AG08395 (cell line): ENCODE measurements at places on chromosomes 12 and 14.

GRCh38 chr12:63893170-63893569 lies 48.7 kb downstream of the SRGAP1 start:
- no peak for DNase-seq

DNA sequence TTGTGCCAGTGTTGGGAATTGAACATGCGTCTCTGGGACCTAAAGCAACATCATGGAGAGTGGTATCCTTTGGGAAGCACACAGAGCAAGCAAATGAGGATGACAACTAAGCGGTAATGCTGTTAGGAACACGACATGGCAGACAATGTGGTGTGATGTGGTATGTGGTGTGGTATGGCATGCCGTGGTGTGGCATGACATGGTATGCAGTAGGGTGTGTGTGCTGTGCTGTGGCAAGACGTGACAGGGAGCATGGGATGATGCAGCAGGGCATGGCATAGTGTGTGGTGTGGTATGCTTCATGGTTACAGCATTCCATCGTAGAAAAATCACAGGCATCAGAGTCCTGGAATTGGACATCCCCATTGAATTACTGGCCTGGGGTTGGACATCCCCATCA lies 108.7 kb downstream of the RTN1 start:
- DNase-seq, result no peak

DNA sequence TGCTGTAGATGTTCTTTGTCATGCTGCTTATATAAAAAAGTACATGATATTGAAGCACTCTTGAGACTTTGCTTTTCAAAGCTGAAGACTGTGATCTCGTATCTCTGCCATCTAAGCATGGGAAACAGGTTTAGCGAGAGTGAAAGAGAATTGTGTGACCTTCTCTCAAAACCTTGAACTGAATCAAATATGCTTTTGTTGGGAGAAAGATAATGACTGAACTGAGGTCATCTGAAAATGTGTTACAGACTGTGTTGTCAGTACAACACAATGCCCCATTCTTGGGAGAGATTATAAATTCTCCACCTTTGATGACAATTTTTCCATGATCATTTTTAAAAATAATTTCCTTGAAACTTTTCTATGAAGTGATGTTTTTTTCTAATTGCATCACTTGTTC lies 272.1 kb upstream of the SEL1L start:
- no peak for DNase-seq

GRCh38 chr14:76386944-76387782 lies 11.2 kb downstream of the ESRRB start:
- DNase-seq, result peak; percentile 87

DNA sequence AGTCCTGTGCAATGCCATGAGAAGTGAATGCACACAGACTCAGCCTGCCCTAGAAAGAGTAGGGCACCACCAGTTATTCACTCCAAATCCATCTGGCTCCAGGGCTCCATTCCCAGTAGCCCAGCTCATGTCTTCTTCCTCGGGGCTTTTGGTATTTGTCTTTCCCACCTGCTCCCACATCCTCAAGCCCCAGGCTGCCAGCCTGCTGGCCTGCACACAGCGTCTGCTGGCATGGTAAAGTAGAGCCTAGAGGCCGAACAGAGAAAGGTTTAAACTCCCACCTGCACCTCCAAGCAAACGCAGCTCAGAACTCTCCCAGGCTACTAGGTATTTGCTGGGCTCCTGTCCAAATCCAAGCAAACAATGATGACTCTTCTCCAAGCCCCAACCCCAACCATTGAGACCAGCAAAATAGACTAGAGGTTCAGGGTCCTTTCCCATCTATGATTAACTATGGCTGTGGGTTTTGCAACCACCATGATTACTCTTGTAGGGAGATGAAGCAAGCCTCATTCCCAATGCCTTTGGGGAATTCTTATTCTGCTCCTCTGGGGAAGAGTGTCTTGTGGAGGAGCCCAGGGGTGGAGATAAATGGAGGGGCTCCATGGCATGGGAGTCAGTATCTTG lies 5.2 kb upstream of the VDR start:
- no peak for DNase-seq

DNA sequence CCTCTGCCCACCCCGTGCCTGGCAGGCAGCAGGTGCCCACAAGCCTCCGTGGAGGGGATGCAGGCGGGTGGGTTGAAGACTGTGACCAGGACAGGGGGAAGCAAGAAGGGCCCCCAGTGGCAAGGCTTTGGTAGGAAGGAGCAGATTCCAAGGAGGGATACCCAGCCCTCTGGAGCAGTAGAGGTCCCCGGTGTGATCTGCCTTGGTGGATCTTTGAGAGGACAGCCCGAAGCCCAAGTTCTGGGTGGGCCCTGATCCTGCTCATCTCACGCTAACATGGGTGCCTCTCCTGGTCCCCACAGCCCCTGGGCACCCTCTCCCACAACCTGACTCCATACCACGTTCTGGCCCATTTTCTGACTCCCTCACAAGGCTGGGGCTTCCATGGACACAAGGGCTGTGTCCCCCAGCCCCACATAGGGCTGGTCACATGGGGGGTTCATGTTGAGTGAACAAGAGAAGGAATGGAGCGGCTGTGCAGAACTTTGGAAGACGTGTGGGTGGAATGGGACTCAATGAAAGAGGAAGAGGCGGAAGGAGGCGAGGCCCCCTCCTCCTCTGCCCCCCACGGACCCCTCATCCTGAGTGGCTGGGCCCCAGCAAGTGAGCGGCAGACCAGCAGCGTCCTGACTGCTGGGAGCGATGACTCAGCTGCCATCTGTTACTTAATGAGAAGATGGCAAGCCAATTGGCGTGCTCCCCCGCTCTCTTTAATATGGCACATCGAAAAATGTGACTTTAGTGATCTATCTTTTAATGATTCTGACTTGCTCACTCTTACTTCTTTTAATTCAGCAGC lies 77.0 kb upstream of the BCL11B start:
- DNase-seq, result peak; percentile 33

GRCh38 chr12:22312336-22312735 lies 22.2 kb downstream of the ST8SIA1 start:
- DNase-seq, result peak; percentile 55

- DNase-seq, result no peak
Observed at GRCh38 chr14:100708425-100709288, 18.0 kb upstream of the DLK1 start.

GRCh38 chr12:8559676-8560075 lies 19.0 kb upstream of the CLEC4E start:
- DNase-seq, result no peak

DNA sequence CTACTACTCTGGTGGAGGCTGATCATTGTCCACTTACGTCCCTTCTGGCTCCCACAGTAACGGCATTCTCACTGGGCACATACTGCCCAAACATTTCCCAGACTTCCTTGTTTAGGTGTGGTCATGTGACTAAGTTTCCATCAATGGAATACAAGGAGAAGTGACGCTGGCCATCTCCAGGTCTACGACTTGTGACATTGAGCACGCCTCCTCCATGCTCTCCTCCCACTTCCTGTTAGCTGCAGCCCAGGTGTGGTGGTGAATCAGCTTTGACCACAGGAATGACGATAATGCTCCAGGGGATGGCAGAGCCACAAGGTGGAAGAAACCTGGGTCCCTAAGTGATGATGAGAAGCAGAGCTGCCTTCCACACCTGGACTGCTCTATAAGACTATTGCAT lies 6.0 kb upstream of the SLC24A4 start:
- DNase-seq, result no peak

GRCh38 chr14:90813442-90813841 lies 2.8 kb downstream of the TTC7B start:
- DNase-seq, result no peak

DNA sequence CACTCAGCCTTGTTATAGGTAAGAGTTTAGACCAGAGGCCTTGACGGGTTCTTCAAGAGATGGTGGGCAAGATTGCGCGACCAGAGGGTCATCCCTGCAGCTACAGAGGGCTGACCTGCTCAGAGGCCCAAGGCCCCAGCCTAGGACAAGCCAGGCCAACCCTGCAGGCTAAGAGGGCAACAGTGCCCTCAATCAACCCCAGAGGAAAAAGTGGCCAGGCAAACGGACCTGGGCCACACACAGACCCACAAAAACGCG lies 1.3 kb downstream of the SSH1 start:
- no peak for DNase-seq

GRCh38 chr12:7241404-7242005 lies 52.0 kb downstream of the PEX5 start:
- peak; percentile 58 for DNase-seq

DNA sequence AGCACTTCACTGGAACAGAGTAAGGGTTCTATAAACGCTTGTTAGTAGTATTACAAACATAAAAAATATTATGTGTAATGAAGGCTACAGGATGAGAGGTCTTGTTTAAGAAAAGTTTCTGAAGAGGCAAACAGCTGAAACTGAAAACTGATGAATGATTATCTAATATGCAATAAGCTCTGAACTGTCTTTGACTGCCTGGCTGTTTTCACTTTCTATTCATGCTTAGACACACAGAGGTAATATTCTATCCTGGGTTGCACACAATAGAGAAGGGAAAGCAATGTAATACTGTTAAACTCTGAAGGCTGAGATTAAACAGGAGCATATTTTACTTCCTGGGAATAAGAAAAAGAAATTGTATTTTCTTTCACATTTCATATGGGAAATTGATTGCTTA lies 251.3 kb downstream of the ALX1 start:
- no peak for DNase-seq

- peak; percentile 35 for DNase-seq
Observed at GRCh38 chr12:117671734-117672133, 297.1 kb downstream of the KSR2 start.
